Tibial artery (tissue), 4 donors: ENCODE measurements at places on chromosomes 5 and 9.

DNA sequence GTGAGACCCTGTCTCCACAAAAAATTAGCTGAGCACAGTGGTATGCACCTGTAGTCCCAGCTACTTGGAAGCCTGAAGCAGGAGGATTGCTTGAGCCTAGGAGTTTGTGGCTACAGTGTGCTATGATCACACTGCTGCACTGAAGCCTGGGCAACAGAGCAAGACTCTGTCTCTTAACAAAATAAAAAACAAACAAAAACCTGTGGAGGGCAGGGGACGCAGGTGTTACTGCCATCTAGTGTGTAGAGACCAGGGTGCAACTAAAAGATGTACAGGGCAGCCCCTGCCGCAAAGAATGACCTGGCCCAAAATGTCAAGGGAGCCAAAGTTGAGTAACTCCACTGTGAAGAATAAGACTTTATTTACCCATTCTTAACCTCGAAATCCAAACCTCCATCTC, 27.1 kb downstream of the ASPN start:
- DNase-seq: no peak

GRCh38 chr5:156396063-156396829, 69.3 kb downstream of the SGCD start:
- DNase-seq: no peak

- no peak for DNase-seq
Measured at GRCh38 chr5:1400936-1401335, 44.3 kb downstream of the SLC6A3 start.

- DNase-seq: no peak
Measured at GRCh38 chr9:14500705-14501104, 186.8 kb upstream of the NFIB start.

- DNase-seq: no peak
Measured at GRCh38 chr9:91557327-91557726, 133.7 kb upstream of the NFIL3 start.

DNA sequence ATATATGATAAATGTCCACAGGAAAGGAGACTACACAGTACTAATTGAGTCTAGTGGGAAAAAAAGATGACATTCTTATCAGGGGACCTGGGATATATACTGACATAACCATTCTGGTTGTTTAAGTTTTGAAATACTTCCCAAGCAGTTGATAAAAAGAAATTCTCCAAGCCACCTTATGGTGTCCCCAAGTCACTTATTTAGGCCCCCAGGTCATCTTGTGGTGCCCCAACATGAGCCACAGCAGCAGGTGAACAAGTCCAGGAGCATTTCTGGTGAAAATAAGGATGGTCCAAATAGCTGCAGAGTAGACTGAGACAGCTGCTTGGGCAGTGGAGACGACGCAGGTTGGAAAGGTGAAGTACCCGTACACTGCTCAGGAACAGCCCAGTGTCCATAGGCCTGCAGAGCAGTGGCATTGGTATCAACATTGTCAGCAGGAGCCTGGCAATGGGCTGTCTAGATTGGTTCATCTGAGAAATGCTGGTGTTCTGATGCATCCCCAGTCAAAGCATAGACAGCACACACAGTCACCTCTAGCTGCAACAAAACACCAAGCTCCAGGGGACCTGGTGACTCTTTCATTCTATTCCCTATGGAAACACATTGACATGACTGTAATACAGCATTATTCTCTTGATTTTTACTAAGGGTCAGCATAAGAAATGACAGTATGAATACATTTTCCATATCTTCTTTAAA, 430.6 kb downstream of the NR2F1-AS1 start:
- DNase-seq: no peak

GRCh38 chr5:114678778-114679177, 316.9 kb downstream of the KCNN2 start:
- no peak for DNase-seq

DNA sequence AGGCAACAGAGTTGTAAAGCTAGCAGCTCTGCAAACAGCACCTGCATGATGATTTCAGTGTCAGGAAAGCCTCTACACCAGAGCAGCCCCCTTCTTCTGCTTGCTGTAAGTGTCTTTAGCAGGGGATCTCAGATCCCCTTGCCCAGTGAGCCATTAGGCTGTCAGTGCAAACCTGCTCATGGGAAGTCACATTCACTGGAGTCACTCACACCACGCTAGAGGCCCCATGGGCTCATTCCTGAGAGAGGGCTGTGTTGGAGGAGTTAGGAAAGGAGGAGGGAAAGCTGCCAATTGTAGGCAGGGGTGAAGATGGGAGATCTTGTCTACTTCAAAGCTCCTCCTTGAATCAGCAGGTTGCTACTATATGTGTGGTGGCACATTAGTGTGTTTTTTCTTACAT, 275.2 kb downstream of the SMARCA2 start:
- DNase-seq: no peak

DNA sequence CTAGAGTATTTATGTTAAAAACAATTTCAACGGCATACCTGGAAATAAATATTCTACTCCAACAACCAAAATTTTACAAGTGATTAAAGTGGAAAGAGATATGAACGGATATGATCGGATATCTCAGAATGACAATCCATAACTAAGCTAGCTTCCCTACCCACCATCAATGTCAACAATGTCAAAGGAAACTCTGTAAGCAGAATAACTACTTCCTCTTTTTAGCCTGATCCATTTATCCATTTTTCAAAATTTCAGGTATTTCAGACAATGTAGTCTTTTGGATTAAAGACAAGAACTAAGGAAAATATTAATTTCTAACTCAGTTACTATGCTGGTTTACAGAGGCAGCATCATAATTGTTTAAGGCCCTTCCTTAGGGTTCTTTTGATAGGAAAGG, 188.7 kb downstream of the DENND1A start:
- DNase-seq: no peak

- no peak for DNase-seq
Measured at GRCh38 chr9:104783588-104783987, 19.7 kb downstream of the NIPSNAP3B start.

DNA sequence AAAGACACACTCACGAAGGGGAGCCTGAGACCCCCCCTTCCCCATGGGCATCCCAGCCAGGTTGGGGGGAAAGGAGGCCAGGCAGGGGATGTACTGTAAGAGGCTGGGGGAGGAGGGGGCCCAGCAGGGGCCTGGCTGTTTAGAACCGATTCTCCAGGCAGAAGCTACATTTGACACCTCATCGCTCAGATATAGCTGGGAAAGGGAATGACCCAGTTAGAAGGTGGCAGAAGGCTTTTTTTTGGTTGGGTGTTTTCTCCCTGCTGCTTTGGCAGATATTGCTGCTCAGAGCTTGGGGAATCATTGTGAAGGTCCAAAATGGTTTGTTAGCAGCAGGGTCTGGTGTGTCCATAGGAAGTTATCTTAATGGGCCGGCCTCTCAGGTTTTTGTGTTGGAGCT, 6.0 kb downstream of the CDX1 start:
- DNase-seq: no peak

DNA sequence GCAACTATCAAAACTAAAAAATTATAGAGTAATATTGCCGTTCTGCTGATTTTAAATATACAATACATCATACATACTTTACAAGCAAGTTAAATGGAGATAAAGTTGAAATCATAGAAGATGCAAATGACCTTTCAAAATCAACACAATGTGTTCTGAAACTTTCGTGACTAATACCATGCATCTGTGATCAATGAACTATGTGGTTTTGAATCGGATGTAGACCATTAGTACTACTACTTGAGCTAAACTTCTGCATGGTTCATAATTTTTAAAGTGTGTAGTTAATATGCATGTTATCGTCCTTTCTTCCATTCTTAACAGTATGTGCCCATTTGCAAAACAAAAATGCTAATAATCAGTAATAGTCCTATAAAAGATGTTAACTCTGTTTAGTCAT, 11.3 kb upstream of the PHF2 start:
- no peak for DNase-seq

DNA sequence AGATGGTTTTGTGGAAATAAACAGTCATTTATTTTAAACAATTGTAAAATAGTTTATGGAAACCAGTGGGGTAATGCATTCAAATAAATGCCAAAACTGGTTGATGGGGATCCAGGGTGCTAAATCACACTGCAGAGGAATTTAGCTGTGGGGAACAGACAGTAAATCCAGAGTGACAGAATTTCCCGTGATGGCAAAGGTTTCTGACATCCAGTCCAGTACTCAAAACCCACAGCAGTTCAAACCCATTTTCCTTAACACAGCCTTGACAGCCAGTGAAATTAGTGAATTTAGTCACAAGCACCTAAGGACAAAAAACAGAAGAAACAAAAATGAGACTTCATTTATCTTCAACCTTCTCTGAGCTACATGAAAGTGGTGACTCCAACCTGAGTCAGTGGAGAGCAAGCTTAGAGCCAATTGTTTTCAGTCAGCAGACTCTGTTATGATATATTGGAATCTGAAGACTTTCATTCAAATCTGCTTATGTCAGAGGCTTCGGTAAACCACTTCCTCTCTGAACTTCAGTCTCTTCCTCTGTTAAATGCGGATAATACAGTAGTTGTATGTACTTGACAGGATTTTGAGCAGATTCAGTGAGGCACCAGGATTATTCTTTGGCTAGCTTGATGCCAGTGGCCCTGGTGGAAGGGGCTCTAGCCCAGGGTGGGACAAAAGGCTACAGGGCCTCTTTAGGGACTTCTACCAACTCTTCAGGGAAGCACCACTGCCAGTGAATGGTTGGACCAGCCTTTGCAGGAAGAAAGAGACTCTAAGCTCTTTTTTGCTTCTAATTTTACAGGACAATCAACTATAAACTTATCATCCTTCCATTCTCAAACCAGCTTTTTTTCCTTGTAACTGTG, 185.3 kb downstream of the MAPKAP1 start:
- DNase-seq: no peak

GRCh38 chr9:70924895-70925547, 196.4 kb downstream of the TRPM3 start:
- DNase-seq: peak; percentile 68

GRCh38 chr5:170503990-170504596, at the start of gene KCNIP1:
Gene KCNIP1 (plus strand): TSS chr5:170504020.
- no peak for DNase-seq

- DNase-seq: no peak
Measured at GRCh38 chr5:166493612-166494011, 1797.8 kb upstream of the WWC1 start.
